ENCODE measurements at places on chromosomes 3 and 15.

GRCh38 chr3:22887664-22888291 is 315.3 kb upstream of the UBE2E2 start:
- peak; percentile 20 for DNase-seq

DNA sequence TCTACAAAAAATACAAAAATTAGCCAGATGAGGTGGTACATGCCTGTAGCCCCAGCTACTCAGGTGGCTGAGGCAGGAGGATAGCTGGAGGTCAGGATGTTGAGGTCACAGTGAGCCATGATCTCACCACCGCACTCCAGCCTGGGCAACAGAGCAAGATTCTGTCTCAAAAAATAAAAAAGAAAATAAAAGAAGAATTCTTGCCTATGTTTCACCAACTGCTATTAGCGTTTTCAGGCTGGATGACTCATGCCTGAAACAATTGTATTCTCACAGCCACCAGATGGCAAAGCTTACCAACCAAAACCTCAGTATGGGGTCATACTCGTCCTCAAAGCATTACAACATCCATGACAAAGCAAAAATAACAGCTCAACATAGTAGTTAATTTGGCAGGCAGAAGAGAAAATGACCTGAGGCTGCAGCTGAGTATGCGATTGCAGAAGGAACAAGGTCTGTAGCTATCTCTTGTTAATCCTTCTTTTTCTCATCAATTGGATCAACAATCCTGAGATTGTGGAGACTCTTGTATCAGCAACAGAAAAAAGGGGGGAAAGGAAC is 52.2 kb downstream of the TP53BP1 start:
- DNase-seq = peak; percentile 89

DNA sequence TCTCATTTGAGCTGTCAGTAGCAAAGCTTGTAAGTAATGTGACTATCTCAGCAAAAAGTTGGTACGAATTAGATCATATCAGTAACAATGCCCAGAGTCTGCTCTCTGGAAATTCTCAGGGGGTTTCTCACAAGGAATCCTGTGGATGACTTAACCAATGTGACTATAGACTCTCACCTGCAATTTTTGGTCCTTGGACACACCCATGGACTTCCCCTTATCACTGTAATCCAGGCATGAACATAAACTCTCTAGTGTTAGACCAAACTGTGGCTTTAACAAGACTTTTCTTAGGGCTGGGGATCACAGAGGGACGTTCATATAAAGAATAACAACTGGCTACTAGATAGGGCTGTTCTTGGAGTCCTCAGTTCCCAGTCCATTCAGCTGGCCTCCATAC is 3.9 kb upstream of the ZNF80 start:
- DNase-seq = no peak

DNA sequence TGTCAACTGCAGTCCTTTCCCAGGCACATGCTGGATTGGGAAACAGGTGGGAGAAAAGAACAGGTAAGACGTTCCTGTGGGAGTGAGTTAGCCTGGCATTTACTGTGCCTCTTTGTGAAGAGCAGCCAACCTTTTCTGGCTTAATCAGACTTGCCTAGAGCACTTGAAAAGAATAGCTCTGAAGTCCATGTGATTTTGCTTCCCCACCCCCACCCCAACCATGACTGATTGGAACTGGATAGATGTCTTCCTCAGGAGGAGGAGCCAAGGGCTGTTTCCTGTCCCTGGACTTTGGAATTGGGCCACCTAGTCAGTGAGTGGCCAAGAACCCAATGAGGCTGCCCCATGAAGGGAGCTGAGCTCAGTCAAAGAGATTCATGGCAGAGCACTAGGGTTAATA is 4.7 kb upstream of the TMEM41A start:
- DNase-seq = no peak

- no peak for DNase-seq
These were observed 64.5 kb upstream of the TP63 start for GRCh38 chr3:189566550-189567130.

GRCh38 chr3:159844801-159845261 is 143.8 kb upstream of the IL12A start:
- DNase-seq = no peak

DNA sequence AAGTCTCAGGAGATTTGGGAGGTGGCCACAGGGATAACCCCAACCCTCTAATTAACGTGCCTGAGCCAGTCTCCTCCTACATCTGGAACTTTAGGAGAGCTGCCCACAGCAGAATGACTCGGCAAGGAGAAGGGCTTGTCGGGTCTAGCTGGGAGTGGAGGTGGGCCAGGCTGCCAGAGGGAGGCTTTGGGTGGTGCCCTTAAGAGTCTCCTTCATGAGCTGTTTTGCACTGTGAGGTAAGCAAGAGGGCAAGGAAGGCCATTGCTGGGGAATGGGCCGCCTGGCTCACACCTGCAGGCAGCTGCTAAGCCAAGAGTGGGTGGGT is 3.6 kb upstream of the TNK2 start:
- no peak for DNase-seq

DNA sequence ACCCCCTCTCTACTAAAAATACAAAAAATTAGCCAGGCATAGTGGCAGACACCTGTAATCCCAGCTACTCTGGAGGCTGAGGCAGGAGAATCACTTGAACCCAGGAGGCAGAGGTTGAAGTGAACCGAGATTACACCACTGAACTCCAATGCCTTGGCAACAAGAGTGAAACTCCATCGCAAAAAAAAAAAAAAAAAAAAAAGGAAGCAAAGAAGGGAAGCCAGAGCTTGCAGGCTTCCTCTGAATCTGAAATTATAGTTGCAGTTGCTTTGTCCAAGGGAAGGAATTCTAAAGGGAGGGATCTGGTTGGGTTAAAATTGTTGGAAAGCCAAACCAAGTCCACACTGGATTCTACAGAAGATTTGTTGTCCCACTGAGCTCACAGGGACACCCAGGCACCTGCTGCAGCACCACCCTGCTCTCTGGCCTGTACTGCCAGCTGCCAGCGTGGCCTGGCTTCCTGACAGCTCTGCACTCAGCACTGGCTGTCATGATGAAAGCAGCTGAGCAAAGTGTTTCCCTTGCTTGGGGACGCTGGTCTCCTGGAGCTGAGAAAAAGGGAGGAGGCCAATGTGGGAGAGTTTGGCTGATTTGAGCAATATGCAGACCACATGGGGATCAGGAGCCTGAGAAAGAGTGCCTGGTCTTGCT is 88.8 kb upstream of the HES1 start:
- peak; percentile 57 for DNase-seq

DNA sequence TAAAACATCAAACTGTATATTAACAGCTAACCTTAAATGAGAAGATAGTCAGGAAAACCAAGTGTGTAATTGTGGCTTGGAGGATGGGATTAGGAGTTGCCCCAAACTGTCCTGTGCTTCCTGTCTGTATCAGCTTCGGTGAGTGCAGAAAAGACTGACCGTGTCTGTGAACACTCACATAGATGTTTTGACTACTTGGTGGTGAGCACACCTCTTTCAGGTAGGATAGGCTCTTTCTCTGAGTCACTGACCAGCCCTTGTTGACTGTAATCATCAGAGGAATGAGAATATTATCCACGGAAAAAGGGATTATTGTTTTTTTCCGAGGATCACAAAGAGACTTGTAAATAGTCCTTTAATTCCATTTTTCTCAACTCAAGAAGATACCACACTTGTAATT is 51.5 kb downstream of the GMNC start:
- DNase-seq = no peak

Data from inflammatory macrophage treated with lipopolysaccharide for 1 hour (primary cell).